ENCODE measurements at places on chromosomes 5 and 9.

DNA sequence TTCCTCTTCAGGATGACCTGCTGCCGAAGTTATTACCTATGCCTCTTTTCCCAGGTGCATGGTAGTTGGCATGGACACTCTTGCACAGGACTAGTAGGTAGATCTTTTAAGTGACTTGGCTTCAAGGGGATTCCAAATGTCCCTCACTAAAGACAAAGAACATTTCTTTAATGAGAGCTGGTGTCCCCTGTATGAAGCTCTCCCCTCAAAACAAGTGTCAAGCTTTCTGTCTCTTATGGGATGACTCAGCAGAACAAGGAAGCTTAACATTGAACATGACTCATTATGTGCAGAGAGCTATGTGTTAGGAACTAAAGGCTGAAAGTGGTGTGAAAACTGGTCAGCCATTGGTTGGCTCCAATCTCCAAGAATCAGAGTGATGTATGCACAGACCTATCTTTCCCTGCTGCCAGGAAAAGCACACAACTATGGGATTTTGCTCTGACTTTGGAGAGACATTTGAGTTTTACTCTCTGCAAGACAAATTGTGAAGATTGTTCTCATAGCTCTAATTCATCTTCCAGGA, 120.5 kb downstream of the PRDM6 start:
- DNase-seq = no peak

GRCh38 chr9:70883056-70883455, 238.4 kb downstream of the TRPM3 start:
- no peak for DNase-seq

DNA sequence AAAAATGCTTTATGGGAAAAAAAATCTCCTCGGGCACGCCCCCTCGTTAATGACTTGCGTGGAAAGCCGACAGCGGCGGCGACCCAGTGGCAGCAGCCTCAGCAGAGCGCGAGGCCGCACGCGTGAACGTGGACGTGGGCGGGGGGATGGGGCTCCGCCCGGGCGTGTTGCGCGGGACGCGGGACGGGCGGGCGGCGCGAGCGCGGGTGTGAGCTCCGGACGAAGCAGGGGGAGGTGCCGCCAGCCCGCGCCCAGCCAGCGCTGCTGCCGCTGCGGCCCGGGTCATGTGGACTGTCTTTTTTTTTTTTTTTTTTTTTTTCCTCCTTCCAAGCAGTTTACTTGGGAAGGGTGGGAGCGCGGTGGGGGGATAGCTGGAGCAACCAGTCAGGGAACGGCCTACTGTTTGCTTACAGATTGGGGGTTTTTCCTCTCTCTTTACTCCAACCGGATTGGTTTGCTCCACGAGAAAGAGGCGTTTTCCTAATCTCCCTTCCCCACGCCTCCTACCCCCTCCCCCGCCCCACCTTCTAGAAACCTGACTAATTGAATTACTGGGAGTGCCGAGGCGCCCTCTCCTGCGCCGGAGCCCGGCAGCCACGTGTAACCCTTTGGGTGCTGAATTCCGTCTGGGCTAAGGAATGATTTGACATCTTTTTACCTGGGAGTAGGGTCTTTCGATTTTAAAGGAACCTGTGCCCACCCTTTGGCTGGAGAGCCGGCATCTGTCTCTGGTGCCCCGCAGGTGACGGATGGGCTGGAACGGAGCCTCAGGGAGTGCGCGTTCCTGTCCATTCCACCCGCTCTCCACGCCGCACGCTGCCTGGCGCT, 1.7 kb upstream of the EFNA5 start:
- DNase-seq = no peak

DNA sequence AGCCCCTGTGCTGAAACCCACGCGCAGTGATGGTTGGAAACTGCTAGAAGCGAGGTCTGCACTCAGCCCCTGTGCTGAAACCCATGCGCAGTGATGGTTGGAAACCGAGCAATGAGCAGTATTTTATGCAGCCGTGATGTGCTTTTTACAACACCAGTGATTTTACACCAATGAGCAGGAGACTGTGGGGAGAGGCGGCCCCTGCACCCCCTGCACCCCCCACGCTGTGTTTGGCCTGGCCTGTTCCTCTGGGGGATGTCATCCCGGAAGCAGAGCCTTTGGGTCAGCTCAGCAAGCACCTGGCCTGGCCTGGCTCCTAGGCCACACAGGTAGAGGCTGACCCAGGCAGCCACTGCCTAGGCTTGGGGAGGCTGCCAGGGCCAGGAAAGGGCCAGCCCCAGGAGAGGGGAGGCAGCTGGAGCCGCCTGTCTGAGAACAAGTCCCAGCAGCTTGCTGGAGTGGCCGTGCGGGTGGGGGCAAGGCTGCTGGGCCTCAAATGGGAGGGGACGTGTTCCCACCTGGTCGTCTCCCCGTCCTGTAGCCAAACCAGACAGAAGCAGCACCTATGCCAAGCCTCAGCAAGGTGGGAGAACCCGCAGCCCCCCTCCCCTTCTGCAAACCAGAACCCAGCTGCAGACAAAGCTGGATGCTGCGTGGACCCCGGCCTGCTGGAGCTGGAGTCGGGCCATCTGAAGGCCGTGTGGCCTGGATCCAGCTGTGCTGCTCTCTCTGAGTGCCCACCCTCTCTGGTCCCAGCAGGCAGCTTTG, 46.8 kb downstream of the DBH start:
- DNase-seq = no peak

DNA sequence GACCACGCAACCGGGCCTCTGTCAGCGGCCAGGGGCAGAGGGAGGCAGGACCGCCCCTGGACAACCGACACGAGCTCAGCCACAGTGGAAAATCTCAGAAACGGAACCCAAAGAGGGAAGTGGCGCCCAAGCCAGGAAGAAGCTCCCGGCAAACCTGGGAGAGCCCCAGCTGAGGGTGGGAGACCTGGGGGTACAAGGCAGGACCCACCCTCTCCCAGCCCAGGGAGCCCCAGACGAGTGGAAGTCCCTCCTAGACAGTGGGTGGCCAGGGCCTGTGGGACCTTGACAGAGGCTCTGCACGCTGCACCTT, 3.0 kb downstream of the SLC12A7 start:
- no peak for DNase-seq

DNA sequence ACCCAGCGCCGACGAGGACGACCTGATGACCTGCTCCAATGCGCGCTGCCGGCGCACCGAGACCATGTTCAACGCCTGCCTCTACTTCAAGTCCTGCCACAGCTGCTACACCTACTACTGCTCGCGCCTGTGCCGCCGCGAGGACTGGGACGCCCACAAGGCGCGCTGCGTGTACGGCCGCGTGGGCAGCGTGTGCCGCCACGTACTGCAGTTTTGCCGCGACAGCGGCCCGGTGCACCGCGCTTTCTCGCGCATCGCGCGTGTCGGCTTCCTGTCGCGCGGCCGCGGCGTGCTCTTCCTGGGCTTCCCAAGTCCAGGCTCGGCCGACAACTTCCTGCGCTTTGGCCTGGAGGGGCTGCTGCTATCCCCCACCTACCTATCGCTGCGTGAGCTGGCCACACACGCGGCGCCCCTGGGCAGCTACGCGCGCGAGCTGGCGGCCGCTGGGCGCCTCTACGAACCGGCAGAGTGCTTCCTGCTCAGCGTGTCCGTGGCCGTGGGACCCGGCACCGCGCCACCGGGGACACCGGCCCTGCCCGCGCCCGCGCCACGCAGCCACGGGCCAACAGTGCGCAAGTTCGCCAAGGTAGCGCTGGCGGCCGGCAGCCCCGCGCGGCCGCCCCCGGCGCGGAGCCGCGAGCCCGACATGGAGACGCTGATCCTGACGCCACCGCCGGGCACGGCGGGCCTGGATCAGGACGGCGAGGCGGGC, 2.7 kb upstream of the PHPT1 start:
- no peak for DNase-seq

GRCh38 chr5:3123763-3124157, 372.3 kb upstream of the IRX2 start:
- no peak for DNase-seq

DNA sequence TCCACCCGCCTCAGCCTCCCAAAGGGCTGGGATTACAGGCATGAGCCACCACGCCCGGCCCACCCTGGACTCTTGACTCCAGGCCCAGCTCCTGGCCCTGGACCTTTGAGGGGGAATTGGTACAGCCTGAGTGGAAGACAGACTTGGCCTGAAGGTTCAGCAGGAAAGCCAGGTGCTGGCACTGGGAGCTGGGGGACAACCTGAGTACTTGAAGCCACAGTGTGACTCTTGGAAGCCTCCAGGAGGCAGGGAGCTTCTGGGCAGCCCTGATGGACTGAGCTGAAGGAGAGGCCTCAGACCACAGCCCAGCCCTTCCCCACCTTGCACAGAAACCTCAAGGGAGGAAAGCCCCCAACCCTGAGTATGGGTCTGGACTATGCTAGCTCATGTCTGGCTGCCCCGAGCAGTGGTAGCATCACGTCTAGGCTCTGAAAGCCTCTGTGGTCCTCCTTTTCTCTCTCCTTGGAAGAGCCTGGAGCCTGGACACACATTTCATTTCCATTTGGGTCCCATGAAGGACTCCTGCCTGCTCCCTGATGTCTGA, 54.1 kb downstream of the RASGEF1C start:
- DNase-seq = no peak

DNA sequence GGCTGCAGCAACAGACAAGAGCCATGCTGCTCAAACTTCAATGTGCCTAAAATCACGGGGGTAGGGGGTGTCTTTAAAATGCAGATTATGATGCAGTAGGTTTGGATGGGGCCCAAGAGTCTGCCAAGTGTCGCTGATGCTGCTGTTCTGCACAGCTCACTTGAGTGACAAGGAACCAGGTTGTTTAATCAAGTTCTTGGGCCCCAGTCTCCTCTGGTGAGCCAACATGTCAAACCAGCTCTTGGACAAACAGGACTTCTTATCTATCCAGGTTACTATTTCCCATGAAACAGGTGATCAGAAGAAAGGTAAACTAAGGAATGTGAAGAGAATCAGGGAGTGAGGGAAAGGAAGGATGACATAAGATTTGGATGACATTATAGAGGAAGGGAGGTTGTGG, 78.0 kb downstream of the APBA1 start:
- DNase-seq = no peak

- DNase-seq = no peak
Observed at GRCh38 chr9:135474915-135475314, 4.7 kb upstream of the PPP1R26 start.

DNA sequence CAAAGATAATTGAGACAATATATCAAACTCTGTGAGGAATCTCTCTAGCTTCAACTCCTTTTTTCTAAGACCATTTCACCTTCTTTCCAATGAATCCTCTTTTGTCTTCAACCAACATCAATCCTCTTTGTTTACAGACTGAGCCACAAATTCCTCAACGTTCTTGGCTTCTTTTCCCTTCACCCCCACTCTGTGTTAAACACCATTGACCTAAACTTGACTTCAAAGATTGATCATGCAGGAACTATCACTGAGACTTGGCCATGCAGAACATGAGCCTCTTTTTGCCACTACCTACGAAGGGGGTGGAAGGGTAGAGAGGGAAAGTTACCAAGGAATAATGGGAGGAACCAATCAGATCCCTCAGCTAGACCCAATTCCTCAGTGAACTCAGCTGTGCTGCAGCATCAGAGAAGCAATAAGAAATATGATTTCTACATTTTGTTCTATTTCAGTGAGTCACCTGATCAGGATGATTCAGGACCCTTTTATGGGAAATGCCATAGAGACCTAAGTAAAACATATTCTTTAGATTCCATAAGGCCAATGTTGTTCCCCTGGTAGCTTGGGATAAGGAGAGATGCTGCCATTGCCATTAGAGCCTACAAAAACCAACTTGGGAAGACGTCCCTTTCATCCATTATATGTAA, 187.7 kb upstream of the RGMB start:
- DNase-seq = no peak

DNA sequence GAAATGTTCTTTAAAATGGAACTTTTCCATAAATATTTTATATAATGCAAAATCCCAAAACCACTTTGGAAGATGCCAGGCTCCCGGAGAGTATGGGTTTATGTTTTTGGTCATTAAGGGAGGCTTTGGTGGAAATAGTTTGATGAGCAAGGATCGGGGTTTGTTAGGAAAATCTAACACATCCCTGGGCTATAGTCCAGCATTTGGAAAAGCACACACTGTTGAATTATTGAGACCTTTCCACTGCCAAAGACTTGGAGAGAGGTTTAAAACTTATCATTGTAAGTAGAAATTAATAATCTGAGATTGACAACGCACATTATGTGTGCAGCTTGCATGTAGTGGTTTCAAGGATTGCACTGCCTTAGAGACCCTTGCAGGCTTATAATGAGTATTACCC, 156.3 kb downstream of the PARP8 start:
- DNase-seq = no peak

- DNase-seq = no peak
Observed at GRCh38 chr5:36078430-36078829, 11.7 kb upstream of the UGT3A2 start.

DNA sequence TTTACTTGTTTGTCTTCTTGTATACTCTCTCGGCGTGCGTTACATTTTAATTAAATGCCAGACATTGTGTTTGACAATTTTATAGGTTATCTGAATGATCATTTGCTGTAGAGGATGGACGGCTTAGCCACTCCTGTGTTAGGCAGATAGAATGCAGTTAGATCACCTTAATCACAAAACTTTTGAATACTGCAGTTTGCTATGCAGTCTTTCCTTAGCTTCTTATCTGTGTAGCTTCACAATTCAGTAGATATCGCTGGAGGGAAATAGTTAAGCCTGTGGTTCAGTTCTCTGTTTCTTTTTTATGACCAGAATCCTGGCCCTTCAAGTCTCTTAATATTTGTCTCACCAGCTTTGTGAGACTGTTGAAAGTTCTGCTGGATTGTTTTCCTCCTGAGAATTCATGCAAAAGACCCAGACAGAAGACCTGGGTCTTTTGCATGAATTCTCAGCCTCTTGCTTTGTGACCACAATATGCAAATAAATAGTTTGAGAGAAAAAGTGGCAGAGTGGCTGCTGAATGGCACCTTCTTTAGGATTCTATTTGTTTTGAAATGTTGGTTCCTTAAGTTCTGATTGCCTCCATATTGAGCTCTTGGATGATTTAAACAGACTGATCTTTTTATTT, 40.2 kb downstream of the RASA1 start:
- DNase-seq = no peak

GRCh38 chr5:126918615-126918957, 111.8 kb downstream of the MARCHF3 start:
- DNase-seq = no peak

- no peak for DNase-seq
Observed at GRCh38 chr5:144487761-144488160, 317.1 kb downstream of the KCTD16 start.

DNA sequence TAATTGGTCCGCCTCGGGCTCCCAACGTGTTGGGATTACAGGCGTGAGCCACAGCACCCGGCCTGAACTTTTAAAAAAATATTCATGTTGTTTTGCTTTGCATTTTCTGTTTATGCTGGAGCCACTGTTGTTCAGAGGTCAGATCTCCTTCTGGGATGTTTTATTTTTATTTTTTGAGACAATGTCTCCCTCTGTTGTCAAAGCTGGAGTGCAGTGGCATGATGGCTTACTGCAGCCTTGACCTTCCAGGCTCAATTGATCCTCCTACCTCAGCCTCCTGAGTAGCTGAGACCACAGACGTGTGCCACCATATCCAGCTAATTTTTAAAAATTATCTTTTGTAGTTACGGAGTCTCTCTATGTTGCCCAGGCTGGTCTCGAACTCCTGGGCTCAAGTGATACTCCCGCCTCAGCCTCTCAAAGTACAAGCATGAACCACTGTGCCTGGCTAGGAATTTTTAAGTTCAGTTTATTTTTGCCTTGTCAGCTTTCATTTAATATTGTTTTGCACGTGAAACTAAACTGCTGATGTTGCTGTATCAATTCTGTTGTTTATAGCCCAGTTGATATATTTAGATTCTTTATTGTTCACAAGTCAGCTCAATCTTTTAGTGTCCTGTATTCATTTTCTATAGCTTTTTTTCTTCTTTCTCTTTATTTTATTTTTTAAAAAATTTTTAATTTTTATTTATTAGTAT, 13.7 kb downstream of the TMEFF1 start:
- no peak for DNase-seq

GRCh38 chr5:36177715-36178523, 26.0 kb downstream of the SKP2 start:
- DNase-seq = no peak

GRCh38 chr9:89664896-89665329, 60.1 kb downstream of the GADD45G start:
- no peak for DNase-seq
